ENCODE measurements at places on chromosomes 3 and 15.

GRCh38 chr3:187011915-187012314, 81.6 kb downstream of the ST6GAL1 start:
- DNase-seq: no peak

- no peak for DNase-seq
Observed at GRCh38 chr3:115165701-115166100, 18.6 kb upstream of the ZBTB20 start.

DNA sequence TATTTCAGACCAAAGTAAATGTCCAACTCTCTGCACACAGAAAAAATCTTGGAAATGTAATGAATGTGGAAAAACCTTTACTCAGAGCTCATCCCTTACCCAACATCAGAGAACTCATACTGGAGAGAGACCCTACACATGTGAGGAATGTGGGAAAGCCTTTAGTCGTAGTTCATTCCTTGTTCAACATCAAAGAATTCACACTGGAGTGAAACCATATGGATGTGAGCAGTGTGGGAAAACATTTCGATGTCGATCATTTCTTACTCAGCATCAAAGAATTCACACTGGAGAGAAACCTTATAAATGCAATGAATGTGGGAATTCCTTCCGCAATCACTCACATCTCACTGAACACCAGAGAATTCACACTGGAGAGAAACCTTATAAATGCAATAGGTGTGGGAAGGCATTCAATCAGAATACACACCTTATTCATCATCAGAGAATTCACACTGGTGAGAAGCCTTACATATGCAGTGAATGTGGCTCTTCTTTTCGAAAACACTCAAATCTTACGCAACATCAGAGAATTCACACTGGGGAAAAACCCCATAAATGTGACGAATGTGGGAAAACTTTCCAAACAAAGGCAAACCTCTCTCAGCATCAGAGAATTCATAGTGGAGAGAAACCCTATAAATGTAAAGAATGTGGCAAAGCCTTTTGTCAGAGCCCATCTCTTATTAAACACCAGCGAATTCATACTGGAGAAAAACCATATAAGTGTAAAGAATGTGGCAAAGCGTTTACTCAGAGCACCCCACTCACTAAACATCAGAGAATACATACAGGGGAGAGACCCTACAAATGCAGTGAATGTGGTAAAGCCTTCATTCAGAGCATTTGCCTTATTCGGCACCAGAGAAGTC, 8.0 kb upstream of the ZNF501 start:
- DNase-seq: no peak

DNA sequence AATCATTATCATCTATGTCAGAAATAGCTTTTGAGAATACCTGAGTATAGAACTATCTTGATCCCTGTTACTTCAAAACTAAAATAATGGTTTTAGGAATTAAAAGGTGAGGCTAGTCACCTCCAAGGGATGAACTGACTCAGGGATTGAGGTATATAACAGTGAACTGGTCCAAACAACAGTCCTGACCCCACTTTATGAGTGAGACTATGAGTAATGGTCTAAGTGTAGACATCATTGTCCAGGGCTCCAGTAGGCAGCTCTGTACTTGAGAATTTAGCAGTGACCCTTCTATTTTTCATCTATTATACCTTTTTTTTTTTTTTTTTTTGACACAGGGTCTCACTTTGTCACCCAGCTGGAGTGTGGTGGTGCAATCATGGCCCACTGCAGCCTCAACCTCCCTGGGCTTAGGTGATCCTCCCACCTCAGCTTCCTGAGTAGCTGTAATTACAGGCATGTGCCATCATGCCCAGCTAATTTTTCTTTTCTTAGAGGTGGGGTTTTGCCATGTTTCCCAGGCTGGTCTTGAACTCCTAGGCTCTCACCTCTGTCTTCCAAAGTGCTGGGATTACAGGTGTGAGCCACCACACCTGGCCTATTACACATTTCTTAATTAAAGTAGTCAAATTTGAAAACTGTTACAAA, 36.3 kb downstream of the MLH1 start:
- no peak for DNase-seq

- DNase-seq: no peak
Observed at GRCh38 chr3:134239538-134239937, 11.1 kb downstream of the RYK start.

GRCh38 chr3:32873531-32874130, 55.8 kb downstream of the TRIM71 start:
- no peak for DNase-seq

- DNase-seq: peak; percentile 49
Observed at GRCh38 chr3:119195911-119196310, 22.5 kb downstream of the UPK1B start.

- no peak for DNase-seq
Observed at GRCh38 chr3:172647080-172647479, 63.8 kb downstream of the NCEH1 start.

DNA sequence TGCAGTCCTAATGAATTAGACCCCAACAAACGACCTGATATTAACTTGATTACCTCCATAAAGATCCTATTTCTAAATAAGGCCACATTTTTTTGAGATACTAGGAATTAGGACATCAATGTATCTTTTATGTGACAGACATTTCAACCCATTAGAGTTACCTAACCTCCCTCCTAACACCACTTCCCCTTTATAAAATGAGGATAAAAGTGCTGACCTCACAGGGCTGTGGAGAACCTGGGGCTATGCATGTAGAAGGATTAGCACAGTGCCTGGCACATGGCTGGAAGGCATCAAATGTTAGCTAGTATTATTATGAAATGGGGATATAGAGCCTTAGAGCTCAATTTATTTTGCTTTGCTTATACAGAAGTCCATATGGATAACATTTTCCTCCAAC, 53.5 kb upstream of the LRRN1 start:
- no peak for DNase-seq

DNA sequence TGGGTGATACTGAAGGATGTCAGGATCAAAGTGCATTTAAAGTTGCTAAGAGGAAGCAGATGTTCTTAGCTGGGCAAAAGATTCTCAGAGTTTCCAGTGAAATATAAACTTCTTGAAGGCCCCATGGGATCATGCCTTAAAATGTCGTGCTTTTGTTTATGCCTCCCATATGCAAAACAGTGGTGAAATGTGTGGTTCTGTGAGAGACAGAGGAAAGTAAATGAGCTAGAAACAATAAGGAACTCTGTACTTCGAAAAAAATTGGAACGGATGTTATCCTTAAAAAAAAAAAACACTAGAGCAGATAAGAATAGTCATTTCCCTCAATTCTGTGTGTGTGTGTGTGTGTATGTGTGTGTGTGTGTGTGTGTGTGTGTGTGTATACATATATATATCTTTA, 497.0 kb upstream of the TBL1XR1 start:
- DNase-seq: no peak

GRCh38 chr3:99498550-99499234, 139.7 kb upstream of the COL8A1 start:
- DNase-seq: peak; percentile 65

GRCh38 chr15:58440158-58440910, 8.5 kb downstream of the LIPC start:
- no peak for DNase-seq

- no peak for DNase-seq
Observed at GRCh38 chr3:84738086-84738485, 220.7 kb upstream of the CADM2 start.

DNA sequence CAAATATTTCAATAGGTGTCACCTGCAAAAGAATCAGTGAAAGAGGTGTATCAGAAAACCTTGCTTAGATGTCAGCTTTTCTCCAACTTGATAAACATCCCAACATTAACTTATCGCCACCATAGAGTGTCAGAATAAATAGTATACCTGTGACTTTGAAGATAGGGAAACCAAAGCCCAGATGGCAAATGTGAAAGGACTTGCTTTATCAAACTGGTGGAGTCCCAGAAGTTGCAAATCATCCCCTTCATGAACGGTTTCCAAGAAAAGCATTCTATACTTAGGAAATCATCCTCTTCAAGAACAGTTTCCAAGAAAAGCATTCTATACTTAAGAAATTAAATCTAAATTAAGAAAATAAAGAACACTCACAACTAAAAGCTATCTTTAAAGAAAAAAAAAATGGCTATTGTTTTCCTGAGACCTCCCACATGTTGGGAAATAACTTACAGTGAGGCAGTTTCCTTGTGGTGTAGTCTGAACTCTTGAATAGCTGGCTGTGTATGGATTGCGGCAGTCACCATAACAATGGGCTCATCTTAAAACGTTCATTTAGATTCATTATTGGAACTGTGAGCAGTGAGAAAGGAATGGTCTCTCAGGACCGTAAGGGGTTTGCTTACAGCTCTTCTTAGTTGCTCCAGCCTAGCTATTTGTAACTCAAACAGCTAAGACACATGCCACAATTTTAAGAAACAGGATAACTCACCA, 56.5 kb downstream of the GHSR start:
- DNase-seq: no peak

GRCh38 chr3:42529468-42529867, 27.0 kb downstream of the VIPR1 start:
- no peak for DNase-seq

GRCh38 chr3:30347679-30348216, 258.7 kb upstream of the TGFBR2 start:
- DNase-seq: no peak

DNA sequence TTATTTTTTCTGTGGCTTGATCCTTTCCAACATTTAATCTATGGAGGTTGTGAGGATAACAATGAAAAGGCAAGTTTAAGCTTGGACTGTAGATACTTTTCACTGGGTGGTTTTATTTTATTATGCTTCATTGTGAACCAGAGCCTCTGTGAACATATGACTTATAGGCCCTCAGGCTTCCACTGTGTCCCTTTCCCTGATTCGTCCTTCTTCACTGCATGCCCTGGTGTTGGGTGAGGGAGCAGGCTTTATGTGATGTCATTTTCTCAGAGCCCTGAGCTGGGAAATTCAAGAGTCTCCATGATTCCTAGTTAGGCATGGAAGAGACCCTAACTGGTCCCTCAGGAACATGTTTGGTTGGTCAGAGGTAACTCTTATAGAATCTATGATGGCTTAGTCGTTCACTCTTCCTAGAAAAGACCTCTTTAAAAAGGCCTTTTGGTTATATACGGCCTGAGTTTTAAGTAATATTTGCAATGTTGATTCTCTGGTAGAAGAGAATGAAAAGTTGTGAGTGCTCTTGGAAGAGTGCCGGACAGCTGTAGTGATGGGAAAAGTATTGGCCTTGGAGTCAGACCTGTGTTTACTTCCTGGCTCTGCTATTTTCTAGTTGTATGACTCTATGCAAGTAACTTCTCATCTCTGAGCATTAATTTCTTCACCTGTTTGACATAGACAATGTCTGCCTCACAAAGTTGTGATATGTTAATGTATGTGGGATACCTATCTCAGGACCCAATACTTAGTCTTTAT, 168.4 kb downstream of the LPP start:
- DNase-seq: no peak

GRCh38 chr3:14791343-14791945, 27.3 kb upstream of the FGD5 start:
- DNase-seq: peak; percentile 87

GRCh38 chr3:180619723-180620122, 17.8 kb downstream of the TTC14 start:
- no peak for DNase-seq

DNA sequence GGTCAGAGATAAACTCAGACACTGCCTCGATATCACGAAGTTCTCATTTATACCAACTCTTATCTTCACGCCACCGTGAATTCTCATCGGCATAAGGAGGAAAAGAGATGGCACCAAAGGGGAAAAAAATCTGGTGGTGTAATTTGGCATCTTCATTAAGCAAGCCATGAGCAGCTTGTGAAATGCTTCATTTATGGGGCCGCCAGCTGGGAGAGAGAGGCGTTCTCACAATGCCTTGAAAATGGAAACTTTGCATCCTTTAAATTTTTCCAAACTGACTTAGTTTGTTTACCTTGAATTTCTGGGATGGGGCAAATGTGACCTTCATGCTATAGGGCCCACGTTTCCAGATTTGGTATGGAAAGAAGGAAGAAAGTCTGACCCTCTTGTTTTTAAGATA, 242.5 kb upstream of the ST8SIA2 start:
- no peak for DNase-seq

DNA sequence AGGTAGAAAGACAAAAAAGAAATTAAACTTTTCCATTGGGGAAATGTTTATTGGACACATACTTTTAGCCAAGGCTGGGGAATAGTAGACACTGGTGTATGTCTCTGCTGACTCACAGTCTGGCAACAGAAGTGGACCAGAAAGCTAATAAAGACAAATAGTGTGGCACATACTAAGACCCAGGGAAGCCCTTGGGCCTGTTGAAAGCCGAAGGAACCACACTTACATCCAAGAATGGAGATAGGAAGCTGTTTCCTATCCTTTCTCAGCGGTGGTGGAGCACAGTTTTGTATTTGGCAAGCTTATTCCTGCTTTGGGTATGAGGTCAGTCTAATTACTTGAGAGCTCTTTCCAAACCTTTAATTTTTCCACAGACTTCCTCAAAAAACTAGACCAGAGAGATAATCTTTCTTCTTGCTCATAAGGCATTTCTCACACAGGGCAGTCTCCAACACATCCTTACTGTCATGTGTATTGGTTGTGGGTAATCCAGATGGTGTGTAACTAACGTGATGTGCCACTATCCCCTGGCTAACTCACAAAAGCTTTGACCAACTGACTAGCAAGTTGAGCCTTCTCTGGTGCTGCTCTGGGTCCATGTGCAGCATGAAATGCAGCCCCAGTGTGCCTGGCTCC, 279.1 kb upstream of the IGF1R start:
- no peak for DNase-seq

GRCh38 chr15:68764090-68764489, 56.6 kb downstream of the ANP32A start:
- no peak for DNase-seq

DNA sequence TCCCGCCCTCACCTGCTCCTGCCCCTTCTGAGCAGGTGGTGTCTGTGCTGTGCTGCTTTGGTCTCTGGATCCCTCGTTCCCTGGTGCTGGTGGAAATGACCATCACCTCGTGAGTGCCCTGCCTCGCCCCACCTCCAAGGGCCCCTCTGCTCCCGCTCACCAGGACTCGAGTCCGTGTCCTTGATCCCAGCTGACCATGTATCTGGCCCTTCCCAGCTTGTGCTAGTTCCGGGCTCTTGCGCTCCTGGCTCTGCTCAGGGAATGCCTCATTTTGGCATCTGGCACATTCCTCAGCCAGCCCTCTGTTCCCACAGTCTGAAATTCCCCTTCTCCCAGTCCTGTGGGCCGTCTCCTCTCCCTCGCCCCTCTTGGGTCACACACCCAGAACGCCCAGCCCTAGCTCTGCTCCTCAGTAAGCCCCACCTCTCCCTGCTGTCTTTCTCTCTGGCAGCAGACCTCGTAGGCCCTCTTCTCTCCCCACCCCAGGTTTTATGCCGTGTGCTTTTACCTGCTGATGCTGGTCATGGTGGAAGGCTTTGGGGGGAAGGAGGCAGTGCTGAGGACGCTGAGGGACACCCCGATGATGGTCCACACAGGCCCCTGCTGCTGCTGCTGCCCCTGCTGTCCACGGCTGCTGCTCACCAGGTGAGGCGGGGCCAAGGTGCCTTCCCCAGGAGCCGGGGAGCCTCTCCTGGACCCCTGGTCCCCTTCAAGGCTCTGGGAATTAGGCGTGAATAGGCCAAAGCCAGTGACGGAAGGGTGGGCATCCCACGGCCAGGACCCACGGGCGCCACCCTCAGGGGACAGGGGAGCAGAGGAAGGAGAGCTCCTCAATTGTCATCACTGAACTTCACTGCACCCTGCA, 11.5 kb downstream of the SLC51A start:
- DNase-seq: peak; percentile 81

- DNase-seq: no peak
Observed at GRCh38 chr3:112560307-112560706, 1.5 kb downstream of the ATG3 start.

GRCh38 chr3:37477711-37478487, 303.5 kb upstream of the LRRFIP2 start:
- no peak for DNase-seq

GRCh38 chr15:63004211-63004610, 38.3 kb upstream of the TPM1 start:
- no peak for DNase-seq

Measured in islet precursor cell (in vitro differentiated cells).